ENCODE measurements at places on chromosomes 5 and 9.

DNA sequence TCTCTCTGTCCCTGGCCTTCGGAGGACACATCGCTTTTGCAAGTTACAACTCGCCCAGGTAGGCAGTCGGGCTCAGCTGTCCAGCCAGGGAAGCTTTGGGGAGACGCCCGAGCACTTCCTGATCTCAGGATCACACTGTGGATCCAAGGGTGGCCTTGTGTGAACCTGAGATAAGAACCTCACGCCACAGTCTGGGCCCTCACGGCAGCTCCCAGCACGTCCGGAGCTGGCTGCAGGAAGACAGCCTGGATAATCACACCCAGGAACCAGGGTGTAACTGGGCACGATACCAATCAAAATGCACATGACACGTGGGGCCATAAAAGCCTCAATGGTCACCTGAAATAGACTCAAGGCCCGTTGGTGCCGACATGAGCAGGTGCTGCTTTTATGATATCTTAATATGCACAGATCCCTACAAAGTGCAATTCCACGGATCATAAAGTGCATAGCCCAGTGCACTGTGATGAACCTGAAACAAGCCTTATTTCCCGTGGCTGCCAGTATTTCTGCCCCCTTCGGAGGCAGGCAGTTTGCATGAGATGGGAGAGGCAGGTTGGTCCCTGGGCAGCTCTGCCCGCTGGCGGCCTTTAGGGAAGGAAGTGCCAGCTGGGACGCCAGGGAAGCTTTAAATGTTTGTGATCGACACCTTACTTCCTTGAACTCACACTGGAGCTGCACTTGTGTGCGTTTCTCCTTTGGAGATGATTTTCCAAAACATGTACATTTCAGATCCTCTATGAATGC lies 14.5 kb downstream of the SLC6A18 start:
- DNase-seq: no peak

DNA sequence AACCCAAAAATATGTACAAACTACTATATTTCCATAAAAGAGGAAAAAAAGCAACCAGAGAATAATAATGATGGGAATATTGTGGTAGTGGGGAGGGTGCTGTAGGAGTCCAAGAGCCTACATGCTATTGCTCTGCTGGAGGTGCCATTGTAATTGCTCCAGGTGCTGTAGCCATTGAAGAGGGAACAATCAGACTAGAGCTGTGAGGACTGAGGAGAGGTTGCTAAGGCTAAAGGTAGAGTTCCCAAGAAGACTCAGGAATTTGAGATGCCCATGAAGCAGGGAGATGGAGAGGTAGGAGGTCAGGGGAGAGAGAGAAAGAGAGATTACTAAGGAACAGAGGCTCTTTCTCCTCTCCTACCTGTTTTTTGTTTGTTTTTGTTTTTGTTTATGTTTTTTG lies 394.0 kb downstream of the DMRTA1 start:
- no peak for DNase-seq

DNA sequence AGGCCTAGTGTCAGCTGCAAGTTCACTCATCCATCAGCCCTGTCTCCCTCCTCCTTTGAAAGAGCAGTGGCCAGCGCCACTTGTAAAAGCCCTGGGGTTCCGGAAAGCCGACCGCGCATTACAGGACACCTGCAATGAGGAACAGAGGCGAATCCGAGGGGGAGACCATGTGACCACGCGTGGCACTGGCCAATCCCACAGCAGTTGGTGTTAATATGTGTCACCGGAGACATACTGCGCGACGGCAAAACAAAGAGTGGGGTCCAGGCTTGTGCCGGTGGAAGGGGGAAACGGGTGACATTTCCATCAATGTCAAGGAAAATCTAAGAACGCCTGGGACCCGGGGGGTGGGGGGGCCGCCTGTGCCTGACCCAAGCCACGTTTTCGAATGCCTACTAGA lies 480.8 kb downstream of the SPATA31A7 start:
- DNase-seq: no peak

GRCh38 chr5:111747337-111747736 lies 9.7 kb downstream of the NREP start:
- no peak for DNase-seq

- no peak for DNase-seq
Measured at GRCh38 chr5:150254363-150254762, 35.2 kb downstream of the CAMK2A start.

- no peak for DNase-seq
Measured at GRCh38 chr9:22216730-22217172, 207.6 kb upstream of the CDKN2B start.

DNA sequence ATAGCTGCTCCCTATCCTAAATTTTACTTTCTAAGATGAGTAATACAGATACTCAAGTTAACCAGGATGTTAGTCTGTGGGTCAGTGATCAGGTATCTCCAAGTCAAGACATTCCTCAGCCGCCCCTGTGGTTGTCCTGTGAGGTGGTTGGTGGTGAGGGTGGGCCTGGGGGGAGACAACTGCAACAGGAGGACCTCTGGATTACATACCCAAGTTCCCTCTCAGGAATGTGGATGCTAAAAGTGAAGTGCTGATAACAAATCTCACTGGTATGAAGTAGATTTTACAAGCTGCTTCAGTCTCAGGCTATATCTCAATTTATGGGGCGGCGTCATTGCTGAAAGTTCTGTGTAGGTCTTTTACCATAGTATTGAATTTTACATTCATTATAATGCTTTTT lies 38.3 kb downstream of the SLC1A3 start:
- peak; percentile 82 for DNase-seq

- DNase-seq: no peak
Measured at GRCh38 chr5:136042665-136043121, 13.9 kb downstream of the TGFBI start.

DNA sequence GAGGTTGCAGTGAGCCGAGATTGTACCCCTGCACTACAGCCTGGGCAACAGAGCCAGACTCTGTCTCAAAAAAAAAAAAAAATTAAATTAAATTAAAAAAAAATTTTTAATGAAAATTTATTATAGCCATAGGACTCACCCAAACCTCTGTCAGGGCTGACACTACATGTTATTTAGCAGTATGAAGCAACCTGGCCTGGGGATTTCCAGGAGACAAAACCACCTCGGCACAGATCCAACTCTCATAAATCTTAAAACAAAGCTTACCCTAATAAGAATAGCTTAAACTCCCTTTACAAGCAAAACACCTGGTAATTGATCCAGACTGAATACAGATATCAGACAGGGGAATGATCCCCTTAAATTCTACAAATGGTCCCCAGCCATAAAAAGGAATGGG lies 38.4 kb downstream of the PPP1R2B start:
- no peak for DNase-seq

- DNase-seq: no peak
Measured at GRCh38 chr5:24791326-24791725, 146.5 kb upstream of the CDH10 start.

- no peak for DNase-seq
Measured at GRCh38 chr9:2749485-2749884, 32.2 kb downstream of the KCNV2 start.
